Tibial nerve (tissue), 4 donors: ENCODE measurements at places on chromosomes 13 and 19. TPM values are rescaled to one million over a fixed set of nuclear protein-coding genes. Genes with fewer than 3 reads are reported as not detected.

- peaks cover 17% of the 10 kb centered on the region for H3K27me3 ChIP-seq
- no peak for DNase-seq
- H3K27ac ChIP-seq, result no peak overlapping the region
- no peaks in the 10 kb centered on the region for H3K36me3 ChIP-seq
- no peak overlapping the region for H3K4me3 ChIP-seq
- peaks cover 3% of the 10 kb centered on the region for H3K4me1 ChIP-seq
Observed at GRCh38 chr13:29423050-29423449, 172.4 kb downstream of the SLC7A1 start.

DNA sequence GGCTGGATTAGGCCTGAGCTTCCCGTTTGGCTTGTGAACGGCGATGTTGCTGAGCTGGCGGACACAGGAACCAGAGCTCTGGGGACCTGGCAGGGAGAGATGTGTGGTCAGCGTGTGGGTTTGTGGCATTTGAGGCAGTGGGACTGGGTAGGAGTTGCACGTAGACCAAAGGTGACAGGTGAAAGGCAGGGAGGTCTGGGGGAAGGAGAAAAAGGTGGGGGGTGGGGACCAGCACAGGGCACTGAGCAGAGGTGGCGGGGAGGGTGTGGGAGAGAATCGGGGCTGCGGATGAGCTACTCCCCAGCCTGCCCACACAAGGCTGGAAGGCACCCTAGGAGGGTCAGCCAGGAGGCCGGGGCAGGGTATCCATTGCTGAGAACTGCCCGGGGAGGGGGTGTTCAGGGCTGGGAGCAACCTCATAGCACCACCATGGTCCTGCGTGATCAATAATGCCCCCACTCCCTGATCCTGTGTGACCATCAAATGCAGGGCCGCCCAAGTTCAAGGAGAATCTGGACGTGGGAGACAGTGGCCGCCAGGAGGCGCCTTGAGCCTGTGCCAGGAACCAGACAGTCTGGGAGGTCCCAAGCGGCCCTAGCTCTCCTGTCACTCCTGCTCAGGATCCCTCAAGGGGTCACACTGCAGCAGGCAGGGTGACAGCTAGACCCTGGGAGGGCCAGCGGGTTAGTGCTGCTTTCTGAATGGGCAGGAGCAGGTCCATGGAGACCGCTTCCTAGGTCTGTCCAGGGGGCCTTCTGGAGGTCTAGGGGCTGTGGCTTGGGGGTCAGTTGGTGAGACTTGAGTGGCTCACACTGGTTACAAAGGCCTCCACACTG is 12.8 kb upstream of the SELENOW start:
- no peak overlapping the region for H3K4me3 ChIP-seq
- H3K27me3 ChIP-seq, result no peaks in the 10 kb centered on the region
- peak; percentile 50 for DNase-seq
- no peak overlapping the region for H3K27ac ChIP-seq
- no peaks in the 10 kb centered on the region for H3K36me3 ChIP-seq
- peaks cover 18% of the 10 kb centered on the region for H3K4me1 ChIP-seq

- H3K36me3 ChIP-seq, result no peaks in the 10 kb centered on the region
- no peak overlapping the region for H3K4me3 ChIP-seq
- H3K27me3 ChIP-seq, result no peaks in the 10 kb centered on the region
- no peaks in the 10 kb centered on the region for H3K4me1 ChIP-seq
- no peak overlapping the region for H3K27ac ChIP-seq
Observed at GRCh38 chr13:87295636-87296035, 375.5 kb upstream of the SLITRK5 start.

DNA sequence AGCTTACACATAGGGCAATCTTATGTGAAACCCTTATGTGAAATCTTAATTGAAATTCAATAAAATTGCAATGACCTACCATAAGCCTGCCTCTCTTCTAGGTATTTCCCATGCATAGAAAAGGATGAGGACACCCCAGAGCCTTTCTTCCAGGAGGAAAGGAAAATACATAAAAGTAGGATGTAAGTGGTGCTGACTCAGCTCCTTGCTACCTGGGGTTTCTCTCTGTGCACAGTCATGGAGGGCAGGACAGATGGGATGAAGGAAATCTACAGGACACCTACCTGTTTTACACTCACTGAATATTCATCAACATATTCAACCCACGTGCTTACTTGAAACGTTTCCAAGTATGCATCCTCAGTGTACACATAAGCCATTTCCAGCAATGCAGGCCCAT is 1299.2 kb upstream of the SLC10A2 start:
- H3K27ac ChIP-seq, result no peak overlapping the region
- no peak for DNase-seq

GRCh38 chr13:28735481-28736029 is 16.8 kb upstream of the SLC46A3 start:
- H3K27me3 ChIP-seq, result no peaks in the 10 kb centered on the region
- no peak overlapping the region for H3K4me3 ChIP-seq
- no peak for DNase-seq
- H3K4me1 ChIP-seq, result no peaks in the 10 kb centered on the region

Gene MCEMP1
- 1.5 TPM for total RNA-seq

DNA sequence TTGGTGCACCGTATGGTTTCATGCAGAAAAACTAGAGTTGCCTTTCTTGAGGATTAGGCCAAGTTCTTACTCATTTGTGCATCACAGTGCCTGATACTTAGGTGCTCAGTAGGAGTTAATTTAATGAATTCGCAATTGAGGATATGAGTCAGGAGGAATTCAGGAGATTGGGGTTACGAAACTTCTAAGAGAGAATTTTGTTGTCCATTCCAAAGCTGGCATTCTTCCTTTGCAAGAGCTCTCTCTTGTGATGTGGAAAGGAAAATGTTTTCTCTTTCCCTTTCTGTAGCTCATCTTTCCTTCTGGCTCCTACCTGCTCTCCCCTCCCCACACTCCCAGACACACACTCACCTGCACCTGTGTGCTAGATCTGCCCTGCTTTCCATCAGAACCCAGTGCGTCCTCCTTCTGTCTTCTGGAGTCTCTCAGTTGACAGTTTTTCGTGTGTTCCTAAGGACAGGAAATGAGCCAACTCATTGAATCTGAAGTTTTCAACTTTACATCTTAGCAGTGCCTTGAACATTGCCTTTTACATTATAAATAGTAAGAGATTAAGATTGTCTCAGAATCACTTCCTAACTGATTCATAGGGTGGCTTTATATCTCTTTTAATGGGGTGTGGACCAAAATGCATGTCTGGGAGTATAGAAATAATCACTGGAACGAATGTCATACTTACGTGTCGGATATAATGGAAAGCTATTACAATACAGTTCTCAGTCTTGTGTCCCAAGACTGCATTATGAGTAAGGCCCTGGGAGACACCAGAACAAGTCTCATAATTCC is 19.7 kb upstream of the ERCC5 start:
- DNase-seq, result no peak
- no peaks in the 10 kb centered on the region for H3K27me3 ChIP-seq
- H3K4me1 ChIP-seq, result no peaks in the 10 kb centered on the region
- H3K4me3 ChIP-seq, result no peak overlapping the region
- H3K27ac ChIP-seq, result no peak overlapping the region
- no peaks in the 10 kb centered on the region for H3K36me3 ChIP-seq

Gene PROSER1
- total RNA-seq, result 38.4 TPM

DNA sequence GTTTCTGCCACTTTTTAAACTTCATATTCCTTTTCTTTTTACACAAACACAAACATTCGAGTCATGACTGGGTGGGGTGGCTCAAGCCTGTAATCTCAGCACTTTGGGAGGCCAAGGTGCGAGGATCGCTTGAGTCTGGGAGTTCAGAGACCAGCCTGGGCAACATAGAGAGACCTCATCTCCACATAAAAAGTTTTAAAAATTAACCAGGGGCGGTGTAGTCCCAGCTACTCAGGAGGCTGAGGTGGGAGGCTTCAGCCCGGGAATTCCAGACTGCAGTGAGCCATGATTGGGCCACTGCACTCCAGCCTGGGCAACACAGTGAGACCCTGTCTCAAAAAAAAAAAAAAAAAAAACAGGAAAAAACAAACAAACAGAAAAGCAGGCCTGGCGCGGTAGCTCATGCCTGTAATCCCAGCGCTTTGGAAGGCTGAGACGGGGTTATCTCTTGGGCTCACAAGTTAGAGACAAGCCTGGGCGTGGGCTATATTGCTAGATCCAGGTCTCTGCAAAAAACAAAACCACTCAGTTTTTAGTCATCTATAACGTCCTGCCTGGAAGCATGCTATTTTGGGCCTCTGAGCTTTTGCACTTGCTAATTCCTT is 583 bp upstream of the BAX start:
- no peaks in the 10 kb centered on the region for H3K36me3 ChIP-seq
- peaks cover 21% of the 10 kb centered on the region for H3K4me1 ChIP-seq
- no peaks in the 10 kb centered on the region for H3K27me3 ChIP-seq

Gene ACP5
- total RNA-seq, result 4.8 TPM

Gene CGB3
- not detected for total RNA-seq
